T-helper 22 cell (primary cell): ENCODE measurements at places on chromosomes 12 and 14.
A peak's percentile ranks its signal among the peaks of the same experiment; 100 is the strongest.

GRCh38 chr12:124713041-124713435 is 145.6 kb upstream of the NCOR2 start:
- no peak for DNase-seq

- DNase-seq = no peak
Observed at GRCh38 chr12:7042842-7043241, 17.7 kb upstream of the C1S start.

- peak; percentile 81 for DNase-seq
Observed at GRCh38 chr12:103929046-103929783, 995 bp upstream of the HSP90B1 start.

- DNase-seq = no peak
Observed at GRCh38 chr12:12582895-12583303, 20.2 kb upstream of the DUSP16 start.

DNA sequence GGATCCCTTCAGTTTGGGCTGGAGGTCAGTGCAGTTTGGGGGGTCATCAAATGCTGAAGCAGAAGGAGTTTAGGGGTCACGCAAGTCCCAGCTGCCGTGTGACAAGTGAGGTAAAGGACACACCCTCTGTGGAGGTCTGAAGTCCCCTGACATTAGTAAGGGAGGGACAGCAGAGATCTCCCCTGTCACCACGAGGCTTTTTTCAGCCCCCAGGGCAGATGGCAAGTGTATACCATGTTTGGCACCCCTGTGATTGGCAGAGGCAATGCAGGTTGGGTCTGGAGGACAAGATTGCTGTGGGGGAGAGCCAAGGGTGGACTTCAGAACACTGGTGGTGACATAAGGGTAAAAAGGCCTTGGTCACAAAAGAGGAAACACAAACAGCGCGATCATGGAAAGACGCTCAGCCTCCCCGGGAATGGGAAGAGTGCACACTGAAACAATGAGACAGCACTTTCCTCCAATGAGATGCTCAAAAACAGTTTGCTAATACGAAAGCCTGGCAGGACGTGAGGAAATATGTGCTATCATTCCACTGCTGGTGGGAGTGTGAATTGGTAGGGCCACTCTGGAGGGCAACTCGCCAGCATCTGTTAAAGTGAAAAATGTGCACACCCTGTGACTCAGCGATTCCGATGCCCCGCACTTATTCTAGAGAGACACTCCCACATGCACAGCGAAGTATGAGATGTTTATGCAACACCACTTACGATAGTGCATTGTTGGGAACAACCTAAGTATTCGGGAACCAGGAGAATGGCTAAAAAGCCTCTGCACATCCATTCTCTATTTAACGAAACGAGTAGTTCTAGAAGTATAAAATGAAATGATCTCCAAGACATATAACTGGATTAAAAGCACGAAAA is 14.4 kb upstream of the CD27 start:
- no peak for DNase-seq

GRCh38 chr12:104910196-104910840 is 47.8 kb downstream of the SLC41A2 start:
- DNase-seq = no peak

DNA sequence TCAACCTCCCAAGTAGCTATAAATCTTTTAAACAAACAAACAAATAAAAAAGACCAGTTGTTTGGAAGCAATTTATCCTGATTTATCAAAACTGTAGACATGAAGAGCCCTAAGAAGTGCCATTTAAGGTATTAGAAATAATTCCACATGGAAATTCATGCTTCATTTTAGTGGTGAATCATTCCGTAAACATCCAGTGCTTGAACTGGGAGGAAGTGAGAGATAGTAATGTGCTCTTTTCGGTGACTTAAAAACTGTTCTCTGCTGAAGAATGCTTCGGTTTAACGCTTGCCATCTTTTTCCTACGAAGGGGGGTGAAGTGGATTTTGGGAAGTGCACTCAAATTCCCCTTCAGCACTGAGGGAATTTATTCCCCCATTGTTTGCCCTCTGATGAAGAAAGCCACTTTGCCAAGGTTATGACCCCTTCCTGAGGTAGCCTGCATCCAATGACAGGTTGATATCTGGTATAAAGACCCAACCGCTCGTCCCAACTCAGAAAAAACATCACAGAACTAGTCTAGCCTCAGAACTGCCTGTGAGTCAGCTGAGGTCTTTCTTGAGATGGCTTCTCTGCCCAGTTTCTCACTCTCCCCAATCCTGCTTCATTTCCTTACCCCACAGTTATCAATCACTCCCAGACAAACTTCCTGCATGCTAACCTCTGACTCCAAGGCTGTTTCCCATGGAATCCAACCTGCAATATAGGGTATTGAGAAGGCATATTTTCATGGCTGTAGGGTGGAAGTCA is 244.1 kb downstream of the AEBP2 start:
- DNase-seq = no peak

GRCh38 chr14:105419195-105420091 is at the start of gene MTA1:
TSS of gene MTA1 (plus strand) at chr14:105419827. CDS start at chr14:105420036, 209 bp downstream.
- peak; percentile 30 for DNase-seq

DNA sequence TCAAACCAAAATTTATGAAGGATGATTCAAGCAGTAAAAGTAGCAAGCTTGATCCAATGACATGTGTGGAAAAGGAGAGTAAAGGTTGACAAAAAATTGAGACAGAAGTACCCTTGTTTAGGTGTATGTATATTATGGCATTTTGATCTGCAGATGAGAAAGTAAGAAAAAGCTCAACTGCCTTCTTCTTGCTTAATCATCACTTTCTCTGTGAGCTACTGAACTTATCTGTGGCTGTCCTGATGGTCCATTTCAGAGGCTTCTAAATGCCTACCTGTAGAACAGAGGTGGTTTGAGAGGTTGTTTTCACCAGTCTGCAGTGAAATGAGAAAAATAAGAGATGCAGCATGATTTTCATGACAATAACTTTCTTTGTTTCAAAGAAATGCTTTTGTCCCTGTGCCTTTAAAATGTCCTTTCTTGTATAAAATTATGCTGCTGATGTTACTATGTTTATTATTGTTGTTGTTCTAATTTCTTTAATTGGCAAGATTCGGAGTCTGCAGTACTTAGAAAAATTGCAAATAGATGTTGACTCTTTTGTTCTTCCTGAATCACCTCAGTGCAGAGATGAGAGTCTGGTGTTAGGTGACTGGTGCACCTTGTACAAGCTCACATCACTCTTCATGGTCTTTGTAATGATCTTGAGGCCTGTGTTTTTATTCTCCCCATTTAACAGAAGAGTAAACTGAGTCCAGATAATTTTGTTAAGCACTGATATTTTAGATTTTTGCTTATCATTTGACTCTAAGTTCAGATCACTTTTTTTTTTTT is 821.9 kb downstream of the VRK1 start:
- DNase-seq = no peak

DNA sequence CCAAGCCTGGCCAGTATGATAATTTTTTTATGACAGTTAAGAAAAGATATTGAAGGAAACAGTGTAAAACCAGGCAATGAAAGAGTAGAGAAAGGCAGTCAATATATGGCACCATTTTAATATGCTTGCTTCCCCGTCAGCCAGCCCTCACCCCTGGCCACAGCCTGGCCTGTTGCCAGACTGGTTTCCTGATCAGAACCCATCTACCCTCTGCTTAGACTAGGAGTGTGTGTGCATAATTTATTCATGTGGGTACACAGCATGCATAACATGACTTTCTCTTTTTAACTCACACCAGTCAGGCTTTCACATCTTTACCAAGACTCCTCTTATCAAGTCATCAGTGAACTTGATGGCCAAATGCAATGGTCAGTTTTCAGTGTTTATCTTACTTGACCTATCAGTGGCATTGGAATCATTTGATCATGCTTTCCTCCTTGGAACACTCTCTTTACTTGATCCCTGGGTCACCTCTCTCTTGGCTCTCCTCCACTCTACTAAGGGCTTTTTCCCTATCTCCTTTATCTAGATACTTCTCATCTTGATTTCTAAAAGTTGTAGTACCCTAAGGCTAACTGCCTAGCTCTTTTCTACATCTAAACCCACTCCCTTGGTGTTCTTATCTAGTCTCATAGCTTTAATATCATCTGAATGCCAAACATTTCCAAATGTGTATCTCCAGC is 10.0 kb upstream of the GPR19 start:
- no peak for DNase-seq
